ENCODE measurements at places on chromosomes 1 and 21.

DNA sequence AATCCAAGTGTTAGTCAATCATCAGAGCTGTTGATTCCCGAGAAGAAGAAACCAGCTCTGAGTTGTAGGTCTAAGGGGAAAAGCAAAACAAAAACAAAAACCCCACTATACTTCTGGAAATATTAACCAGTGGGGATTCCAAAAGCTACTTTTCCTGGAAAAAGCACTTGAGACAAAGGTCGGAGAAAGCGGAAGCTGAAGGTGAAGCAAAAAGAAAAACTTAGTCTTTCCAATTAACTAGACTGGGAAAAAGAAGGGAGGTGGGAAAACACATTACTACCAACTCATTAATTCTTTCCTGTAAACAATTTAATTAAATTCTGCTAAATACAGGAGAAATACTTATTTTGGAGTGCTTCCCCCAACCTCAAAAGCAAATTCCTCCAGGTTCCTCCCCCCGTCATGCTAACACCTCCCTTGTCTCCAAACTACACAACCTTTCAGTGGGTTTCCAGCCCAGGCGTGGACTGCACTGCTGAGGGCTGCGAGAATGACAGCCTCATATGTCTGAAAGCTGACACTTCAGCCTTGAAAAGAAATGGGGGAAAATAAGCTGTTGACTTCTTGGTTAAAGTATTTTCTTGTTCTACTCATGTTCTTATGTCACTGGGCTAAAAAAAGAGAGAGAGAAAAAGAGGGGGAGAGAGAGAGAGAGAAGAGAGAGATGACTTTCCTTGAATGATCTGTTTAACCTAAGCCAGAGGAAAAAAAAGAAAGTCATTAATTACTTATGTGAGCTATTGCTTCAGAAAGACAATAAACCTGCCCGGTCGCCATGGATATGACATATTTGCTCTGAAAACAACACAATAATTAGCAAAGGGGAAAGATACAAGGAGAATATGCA, 5.1 kb downstream of the CASZ1 start:
- no peak overlapping the region for H3K4me3 ChIP-seq
- no peaks in the 10 kb centered on the region for H3K4me1 ChIP-seq
- no peak for ATAC-seq
- peaks cover 35% of the 10 kb centered on the region for H3K27me3 ChIP-seq
- H3K27ac ChIP-seq = no peak overlapping the region
- no peaks in the 10 kb centered on the region for H3K36me3 ChIP-seq

GRCh38 chr21:36732217-36732616, 33.3 kb downstream of the SIM2 start:
- peaks cover 11% of the 10 kb centered on the region for H3K27me3 ChIP-seq
- no peaks in the 10 kb centered on the region for H3K4me1 ChIP-seq
- ATAC-seq = no peak
- no peak overlapping the region for H3K4me3 ChIP-seq

- peaks cover 26% of the 10 kb centered on the region for H3K27me3 ChIP-seq
- no peak overlapping the region for H3K4me3 ChIP-seq
- H3K4me1 ChIP-seq = peaks cover 10% of the 10 kb centered on the region
- no peak overlapping the region for H3K27ac ChIP-seq
- no peak for ATAC-seq
Observed at GRCh38 chr1:32877211-32878110, 6.7 kb upstream of the FNDC5 start.

- H3K27ac ChIP-seq = no peak overlapping the region
- H3K36me3 ChIP-seq = peaks cover 65% of the 10 kb centered on the region
- ATAC-seq = no peak
- H3K27me3 ChIP-seq = no peaks in the 10 kb centered on the region
Observed at GRCh38 chr1:218301217-218301616, 16.1 kb downstream of the RRP15 start.

DNA sequence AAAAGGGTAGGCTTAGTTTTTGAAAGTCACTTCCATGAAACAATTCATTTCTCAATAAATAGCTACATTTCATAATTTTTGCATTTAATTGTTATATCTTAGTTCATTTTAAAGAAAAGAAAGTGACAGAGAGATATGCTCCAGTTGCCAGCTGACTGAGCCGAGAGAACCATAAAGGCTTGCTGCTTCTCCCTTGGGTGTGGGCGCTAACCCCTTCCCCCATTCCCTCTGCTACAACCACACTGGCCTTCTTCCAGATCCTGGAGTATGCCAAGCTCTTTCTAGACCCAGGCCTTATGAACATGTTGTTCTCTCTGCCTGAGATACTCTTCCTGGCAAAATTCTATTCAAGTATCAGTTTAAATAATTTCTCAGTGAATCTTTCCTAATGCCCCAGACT, 12.3 kb downstream of the SORT1 start:
- H3K4me3 ChIP-seq = no peak overlapping the region
- no peak overlapping the region for H3K27ac ChIP-seq
- peaks cover 12% of the 10 kb centered on the region for H3K27me3 ChIP-seq
- H3K4me1 ChIP-seq = no peaks in the 10 kb centered on the region
